ENCODE measurements at places on chromosomes 12 and 14.
A peak's percentile ranks its signal among the peaks of the same experiment; 100 is the strongest.

DNA sequence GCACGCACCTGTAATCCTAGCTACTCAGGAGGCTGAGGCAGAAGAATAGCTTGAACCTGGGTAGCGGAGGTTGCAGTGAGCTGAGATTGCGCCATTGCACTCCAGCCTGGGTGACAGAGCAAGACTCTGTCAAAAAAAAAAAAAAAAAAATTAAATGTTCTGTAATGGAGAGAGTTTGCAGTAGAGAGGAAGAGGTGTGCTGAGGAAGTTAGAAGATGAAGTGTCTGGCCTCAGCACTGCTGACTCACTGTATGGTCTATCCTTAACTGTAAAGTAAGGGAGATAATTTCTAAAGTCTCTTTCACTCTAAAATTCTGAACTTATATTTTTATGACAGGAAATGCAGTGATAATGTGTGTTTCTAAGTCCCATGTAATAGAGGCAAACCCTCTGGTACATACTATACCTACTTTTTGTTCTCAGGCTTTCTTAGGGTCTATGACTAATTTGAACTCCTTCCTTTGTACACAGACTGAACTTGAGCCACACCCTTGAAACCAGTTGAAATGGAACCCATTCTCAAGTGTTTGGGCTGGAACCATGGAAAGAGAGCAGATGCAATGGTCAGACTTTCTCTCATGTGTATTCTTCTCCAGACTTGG lies 278.1 kb upstream of the FAR2 start:
- DNase-seq = no peak

DNA sequence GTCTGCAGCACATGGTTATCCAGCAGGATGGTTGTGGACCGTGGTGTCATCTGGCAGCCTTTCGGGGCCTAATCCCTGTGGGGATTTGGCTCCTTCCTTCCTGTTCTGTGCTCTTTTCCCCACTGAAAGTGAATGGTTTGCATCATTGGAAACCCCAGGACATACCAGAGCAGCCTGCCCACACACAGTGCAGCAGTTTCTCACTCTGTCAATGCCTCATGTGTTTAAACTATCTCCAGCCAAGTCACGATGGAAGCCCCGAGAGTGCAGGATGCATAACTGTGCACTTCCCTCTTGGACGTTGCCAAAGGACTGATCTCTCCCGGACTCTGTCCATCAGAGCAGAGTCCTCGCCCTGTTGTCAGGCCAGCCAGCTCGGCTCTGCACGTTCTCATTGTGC lies 29.0 kb upstream of the AMN start:
- DNase-seq = no peak

DNA sequence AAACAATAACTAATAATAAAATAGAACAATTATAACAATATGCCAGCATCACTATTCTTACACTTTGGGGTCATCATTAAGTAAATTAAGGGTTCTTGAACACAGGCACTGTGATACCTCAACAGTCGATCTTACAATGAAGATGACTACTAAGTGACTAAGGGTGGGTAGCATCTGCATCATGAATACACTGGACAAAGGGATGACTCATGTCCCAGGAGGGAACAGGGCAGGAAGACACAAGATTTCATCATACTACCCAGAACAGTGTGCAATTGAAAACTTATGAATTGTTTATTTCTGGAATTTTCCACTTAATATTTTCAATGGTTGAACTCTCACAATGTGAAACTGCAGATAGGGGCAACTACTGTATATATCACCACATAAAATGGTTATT lies 19.7 kb downstream of the TSPAN19 start:
- no peak for DNase-seq

- peak; percentile 3 for DNase-seq
These were observed 565 bp downstream of the CEP83 start for GRCh38 chr12:94458877-94459727.

DNA sequence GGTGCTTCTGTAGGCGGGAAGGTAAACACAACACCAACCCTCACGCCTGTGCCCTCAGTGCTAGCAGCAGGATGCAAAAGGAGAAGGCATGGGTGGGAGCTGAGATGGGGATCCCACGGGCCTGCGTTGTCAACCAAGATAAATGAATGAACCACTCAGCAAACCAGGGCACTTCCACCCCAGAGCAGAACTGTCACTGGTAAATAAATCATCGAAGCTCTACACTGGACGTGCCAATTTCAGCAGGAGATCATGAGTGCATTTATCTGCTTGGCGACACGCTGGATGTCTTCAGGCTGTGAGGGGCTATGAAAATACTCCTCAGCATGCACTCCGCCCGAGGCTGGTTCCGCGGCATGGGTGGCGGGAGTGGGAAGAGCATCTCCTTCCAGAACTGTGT lies 33.2 kb downstream of the HSPB8 start:
- DNase-seq = no peak

- peak; percentile 67 for DNase-seq
These were observed 790 bp downstream of the BTG1 start for GRCh38 chr12:92144631-92145480.

- peak; percentile 55 for DNase-seq
These were observed 748 bp downstream of the MAPKAPK5 start for GRCh38 chr12:111842556-111843396.

- DNase-seq = no peak
These were observed 55.8 kb downstream of the DAD1 start for GRCh38 chr14:22533057-22533704.

- no peak for DNase-seq
These were observed 58.3 kb downstream of the PRKCH start for GRCh38 chr14:61379639-61380184.

GRCh38 chr14:85280074-85280473 lies 249.9 kb upstream of the FLRT2 start:
- DNase-seq = no peak

- no peak for DNase-seq
These were observed 26.9 kb downstream of the GSTZ1 start for GRCh38 chr14:77347751-77348150.

- DNase-seq = no peak
These were observed 4.2 kb downstream of the SERPINA10 start for GRCh38 chr14:94288610-94289465.

- DNase-seq = no peak
These were observed 15.0 kb downstream of the CEP170B start for GRCh38 chr14:104879983-104880565.

GRCh38 chr12:78418919-78419318 lies 445.7 kb upstream of the SYT1 start:
- DNase-seq = no peak

DNA sequence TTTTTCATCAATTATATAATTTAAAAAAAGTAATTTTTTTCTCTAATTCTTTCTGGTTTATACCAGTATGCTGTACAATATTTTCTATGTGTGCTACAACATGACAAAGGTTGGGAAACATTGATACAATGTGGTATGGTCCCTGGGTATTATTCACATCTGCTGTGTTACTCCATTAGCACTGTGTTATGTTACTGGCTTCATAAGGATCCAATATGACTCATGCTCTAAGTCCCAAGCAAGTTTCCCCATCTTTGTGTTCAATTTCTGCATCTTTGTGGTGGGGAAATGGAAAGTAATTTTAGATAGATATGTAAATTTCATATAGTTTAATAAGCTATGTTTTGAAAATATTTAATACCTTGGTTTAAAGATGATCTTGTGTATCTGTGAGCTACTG lies 35.8 kb downstream of the FBXO33 start:
- no peak for DNase-seq

DNA sequence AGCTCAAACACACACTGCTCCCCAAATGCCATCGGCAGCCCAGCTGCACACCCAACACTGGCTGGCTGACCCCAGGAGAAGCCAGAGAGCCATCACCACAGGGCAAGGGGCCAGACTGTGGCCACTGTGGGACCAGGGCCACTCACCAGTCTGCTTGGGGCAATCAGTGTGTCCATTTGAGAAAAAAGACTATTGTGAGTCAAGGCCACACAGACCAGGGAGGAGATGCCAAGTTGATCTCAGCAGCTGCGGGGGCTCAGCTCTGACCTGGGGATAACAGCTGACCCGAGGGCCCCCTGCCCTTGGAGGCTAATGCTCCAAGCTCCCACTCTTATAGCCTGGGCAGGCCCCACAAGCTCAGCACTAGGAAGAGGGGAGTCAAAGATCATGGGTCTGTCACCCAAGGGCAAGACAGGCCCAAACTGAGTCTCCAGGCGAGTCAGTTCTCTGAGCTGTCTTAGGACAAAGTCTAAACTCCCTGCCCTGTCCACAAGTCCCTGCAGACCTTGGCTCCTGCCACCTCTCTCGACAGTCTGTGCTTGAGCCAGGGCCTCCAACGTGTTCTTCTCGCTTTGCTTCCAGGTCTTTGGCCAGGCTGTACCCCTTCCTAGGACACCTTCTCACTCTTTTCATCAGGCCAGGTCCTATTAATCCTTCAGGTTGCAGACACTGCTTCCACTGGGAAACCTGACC lies 30.1 kb upstream of the PNMA1 start:
- DNase-seq = no peak

GRCh38 chr12:81863406-81863805 lies 104.3 kb upstream of the PPFIA2 start:
- DNase-seq = no peak

DNA sequence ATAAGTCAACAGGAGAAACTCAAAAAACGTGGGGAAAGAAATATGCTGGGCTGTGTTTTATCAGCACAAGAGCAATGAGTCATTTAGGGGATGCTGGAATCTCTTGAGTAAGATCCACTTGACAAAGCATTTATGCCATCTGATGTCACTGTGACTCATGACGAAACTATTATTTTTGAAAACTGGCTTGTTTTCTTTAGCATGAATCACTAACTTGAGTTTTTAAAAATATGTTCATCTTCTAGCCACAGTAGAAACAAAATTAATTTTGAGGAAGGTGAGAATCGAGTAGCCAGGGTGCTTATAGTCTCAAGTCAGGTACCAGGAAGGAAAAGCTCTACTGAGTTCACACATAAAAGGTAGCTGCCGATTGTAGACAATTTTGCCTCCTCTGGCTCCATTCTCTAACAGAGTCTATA lies 456.2 kb upstream of the MGAT4C start:
- DNase-seq = no peak

DNA sequence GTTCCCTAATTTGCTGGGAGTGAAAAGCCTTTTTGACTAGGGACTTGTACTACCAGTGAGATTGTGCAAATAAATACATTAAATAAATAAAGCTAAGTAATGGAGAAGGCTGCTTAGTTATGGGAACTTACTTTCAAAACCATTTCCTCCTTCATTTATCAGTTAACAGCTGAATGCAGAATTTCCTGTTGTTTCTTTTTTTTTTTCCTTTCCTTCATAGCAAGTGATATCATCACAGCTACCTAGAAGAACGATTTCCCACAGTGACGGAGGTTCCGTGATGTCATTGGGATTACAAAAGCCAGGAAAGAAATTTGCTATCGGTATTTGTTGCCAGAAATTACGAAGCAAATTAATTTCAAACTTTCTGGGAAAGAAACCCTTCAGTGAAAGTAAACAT lies 42.1 kb upstream of the SOCS2 start:
- no peak for DNase-seq

- DNase-seq = no peak
These were observed 506 bp upstream of the NAP1L1 start for GRCh38 chr12:76084863-76085519.

DNA sequence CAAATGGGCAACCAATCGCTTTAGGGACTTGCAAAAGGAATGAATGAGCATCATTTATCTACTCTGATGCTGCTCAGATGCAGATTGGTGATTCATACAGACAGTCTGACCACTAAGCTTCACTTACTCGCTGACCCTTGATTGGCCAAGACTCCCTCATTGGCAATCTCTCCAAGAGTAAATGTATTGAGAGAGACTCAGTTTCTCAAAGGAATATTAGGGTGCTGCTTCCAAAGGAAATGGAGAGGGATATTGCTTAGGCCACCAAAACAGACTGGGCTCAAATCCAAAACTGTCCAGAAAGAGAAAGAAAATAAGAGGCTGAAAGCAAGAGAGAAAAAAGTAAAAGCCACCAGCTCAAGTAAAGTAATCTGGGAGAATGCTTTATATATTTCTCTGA lies 785.2 kb downstream of the GALC start:
- DNase-seq = no peak

GRCh38 chr14:61106271-61106958 lies 125.4 kb downstream of the SLC38A6 start:
- DNase-seq = no peak

DNA sequence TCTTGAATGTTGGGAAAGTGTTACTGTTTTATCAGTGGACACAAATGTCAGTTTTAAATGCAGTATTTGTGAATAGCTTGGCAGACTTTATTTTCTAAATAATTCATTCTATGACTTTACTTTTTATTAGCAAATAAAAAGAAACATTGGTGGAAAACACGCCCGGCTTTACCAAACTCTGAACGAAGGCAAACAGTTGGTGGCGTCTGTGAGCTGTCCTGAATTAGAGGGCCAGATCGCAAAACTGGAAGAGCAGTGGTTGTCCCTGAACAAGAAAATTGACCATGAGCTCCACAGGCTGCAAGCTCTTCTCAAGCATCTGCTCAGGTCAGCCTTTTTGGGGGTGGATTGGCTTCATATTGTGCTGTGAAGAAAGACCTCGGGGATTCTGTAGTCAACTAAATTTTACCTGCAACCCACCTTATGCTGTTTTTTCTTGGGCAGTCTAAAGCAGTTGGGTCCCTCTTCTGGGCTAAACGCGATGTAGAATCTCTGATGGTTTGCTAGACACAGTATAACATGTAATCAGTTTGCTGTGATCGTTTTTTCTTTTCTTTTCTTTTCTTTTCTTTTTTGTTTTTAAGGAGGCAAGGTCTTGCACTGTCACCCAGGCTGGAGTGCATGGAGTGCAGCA lies 156.4 kb downstream of the ESR2 start:
- DNase-seq = no peak

GRCh38 chr14:104982548-104983230 lies 2.9 kb upstream of the CLBA1 start:
- no peak for DNase-seq

DNA sequence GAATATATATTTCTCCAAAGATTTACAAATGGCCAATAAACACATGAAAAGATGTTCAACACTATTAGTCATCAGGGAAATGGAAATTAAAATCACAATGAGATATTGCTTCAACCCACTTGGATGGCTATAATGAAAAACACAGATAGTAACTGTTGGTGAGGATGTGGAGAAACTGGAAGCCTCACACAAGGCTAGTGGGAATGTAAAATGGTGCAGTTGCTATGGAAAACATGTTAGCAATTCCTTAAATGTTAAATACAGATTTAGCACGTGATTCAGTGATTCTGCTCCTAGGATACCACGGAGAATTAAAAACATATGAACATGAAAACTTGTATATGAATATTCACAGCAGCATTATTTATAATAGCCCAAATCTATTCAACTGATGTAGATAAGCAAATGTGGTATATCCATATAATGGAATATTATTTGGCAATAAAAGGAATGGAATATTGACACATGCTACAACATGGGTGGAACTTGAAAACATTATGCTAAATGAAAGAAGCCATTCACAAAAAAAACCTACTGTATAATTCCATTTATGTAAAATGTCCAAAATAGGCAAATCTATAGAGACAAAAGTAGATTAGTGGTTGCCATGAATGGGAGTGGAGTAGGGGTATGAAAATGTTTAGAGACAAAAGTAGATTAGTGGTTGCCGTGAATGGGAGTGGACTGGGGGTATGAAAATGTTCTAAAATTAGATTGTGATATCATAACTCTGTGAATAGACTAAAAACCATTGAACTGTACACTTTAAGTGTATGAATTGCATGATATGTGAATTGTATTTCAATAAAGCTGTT lies 227.1 kb upstream of the DDHD1 start:
- DNase-seq = no peak

GRCh38 chr14:58701156-58701555 lies 63.4 kb downstream of the DACT1 start:
- DNase-seq = no peak

- no peak for DNase-seq
These were observed 3.1 kb downstream of the ZBTB42 start for GRCh38 chr14:104803912-104804410.

GRCh38 chr14:72500234-72500838 lies 393.6 kb downstream of the DPF3 start:
- no peak for DNase-seq

- DNase-seq = no peak
These were observed 57.8 kb downstream of the GALNT16 start for GRCh38 chr14:69317780-69318179.
